NCI-H524 (cell line): ENCODE measurements at places on chromosomes 2 and 18.

DNA sequence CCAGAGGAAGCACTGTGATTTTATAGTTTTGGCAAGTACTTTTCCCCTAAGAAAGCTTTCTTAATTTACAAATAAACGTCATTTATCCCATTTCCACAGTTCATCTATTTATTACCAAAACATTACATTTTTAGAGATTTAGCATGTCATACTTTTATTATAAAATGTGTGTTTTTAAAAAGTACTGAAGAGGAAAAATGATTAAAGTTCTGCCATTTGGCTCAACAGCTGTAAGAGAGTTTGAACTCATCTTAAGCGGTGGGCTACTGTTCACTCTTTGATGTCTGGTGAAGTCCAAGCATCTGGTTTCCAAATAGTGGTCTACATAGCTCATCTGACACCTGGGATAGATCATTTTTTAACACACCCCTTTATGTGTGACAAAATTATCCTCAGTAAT, 51.3 kb upstream of the TANC1 start:
- DNase-seq = no peak

- DNase-seq = no peak
Measured at GRCh38 chr2:238689871-238690389, 158.0 kb upstream of the TWIST2 start.

DNA sequence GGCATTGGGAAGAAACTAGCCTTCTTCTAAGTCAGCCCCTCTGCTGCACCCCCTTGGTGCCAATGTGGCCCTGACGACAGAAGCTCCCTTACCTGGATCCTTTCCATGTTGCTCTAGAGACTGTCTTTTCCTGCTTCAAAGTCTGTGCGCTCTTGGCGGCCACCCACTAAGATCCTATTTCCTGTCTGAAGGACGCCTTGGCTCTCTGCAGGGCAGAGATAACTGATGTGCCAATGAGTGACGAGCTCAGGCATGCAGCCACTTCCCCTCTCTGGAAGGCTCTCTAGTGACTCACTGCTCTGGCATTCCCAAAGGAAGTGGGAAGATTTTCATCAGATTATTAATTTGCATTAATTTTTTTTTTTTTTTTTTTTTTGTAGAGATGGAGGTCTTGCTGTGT, 273.5 kb downstream of the CDH20 start:
- DNase-seq = peak; percentile 29

DNA sequence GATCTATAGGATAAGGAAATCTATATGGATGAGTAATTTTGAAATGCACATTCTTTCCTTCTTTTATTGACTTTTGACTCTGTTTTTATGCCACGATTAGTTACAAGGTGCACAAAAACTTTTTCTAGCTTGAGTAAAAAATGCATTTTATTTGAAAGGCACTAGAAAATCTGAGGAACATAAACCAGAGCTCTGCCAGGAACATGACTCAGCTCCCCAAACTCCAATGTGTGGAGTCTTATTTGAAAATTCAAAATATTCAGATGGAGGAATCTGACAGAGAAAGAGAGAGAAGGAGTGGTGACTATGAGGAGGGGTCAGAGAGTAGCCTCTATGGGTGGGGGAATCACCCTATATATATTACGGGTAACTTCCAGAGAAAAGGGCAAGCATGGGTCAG, 231.0 kb downstream of the DCC start:
- no peak for DNase-seq

- no peak for DNase-seq
Measured at GRCh38 chr2:96596596-96596995, 41.5 kb downstream of the KANSL3 start.

- DNase-seq = no peak
Measured at GRCh38 chr2:205657579-205657978, 24.7 kb upstream of the NRP2 start.

DNA sequence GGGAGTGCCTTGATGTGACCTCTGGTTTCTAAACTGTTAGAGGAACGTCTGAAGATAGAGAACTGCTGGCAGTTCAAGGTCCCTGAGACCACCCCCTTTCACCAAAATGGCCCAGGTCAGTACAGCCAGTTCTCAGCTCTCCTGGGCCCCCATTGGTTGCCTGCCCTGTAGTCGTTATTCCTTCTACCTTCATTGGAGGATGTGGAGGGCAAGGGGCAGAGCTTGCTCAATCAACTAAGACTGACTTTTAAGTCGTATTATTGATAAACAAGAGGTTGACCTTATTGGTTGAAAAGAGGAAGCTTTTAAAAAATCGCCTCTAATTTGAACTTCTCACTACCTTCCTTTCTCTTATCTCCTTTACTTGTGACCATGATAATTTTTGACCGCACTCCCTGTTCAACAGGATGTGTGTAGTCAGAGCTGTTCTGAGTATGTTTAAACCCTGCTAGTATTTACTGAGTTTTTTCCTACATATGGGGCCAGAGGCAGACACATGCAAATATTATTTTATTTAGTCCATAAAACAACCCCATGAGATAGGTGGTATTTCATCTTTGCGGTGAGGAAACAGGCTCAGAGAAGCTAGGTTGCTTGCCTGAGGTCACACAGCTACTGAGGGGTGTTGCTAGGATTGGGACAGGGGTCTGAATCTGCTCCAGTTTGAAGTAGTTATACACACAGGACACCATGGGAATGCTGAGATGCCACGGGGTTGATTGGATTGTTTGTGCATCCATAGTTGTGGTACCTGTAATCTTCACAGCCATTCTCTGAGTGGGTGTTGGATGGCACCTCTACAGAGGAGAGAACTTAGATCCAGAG, 65.9 kb downstream of the TMEM247 start:
- DNase-seq = no peak

DNA sequence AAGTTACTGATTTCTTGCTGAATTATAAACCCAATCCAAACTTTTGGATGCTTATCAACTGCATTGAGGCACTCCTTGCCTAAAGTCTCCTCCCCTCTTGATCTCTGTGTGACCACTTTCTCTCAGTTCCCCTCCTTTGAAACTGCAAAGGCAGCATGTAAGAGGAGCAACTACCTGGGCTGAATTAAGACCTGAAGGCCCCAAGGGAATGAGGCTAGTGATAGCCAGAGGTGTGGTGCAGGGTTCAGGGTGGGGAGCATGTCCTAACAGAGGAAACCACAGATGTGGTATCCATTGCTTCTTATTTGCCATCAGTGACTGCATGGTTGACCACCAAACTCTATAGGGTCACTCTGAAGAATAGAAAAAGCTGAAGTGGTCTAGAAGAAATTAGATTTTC, 557.9 kb downstream of the TNS1 start:
- DNase-seq = no peak
